ENCODE measurements at places on chromosomes 11 and 22. TPM values are rescaled to one million over a fixed set of nuclear protein-coding genes. Genes with fewer than 3 reads are reported as not detected.

Gene BCO2
- total RNA-seq, result 4.4 TPM

Gene NTM
- total RNA-seq, result 15.0 TPM

Gene RTN4RL2
- total RNA-seq, result not detected

Gene SYT8
- not detected for total RNA-seq

All from smooth muscle cell of trachea (primary cell).